Cortex of kidney (tissue), 1 donor: ENCODE measurements at places on chromosomes 3 and 15.

GRCh38 chr15:77179541-77179998, 108.7 kb upstream of the TSPAN3 start:
- DNase-seq = no peak

GRCh38 chr15:65343374-65343981, 34.3 kb downstream of the IGDCC3 start:
- no peak for DNase-seq

DNA sequence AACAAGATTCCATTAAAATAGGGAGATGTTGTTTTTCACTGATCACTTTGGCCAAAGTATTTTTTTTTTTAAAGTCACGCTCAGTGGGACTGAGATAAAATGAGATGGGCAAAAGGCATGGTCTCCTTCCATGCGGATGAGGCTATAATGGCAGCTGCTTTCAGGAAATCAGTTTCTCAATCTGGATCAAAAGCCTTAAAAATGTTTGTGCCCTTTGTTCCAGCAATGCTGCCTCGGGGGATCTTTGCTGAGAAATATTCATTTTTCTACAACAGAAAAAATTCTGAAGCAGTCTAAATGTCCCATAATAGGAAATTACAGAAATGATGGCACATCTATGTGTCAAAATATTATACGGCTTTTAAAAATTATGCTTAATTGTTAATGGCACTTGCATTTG, 97.2 kb downstream of the SMAD6 start:
- no peak for DNase-seq

GRCh38 chr3:32153414-32154204, 47.2 kb downstream of the GPD1L start:
- no peak for DNase-seq

DNA sequence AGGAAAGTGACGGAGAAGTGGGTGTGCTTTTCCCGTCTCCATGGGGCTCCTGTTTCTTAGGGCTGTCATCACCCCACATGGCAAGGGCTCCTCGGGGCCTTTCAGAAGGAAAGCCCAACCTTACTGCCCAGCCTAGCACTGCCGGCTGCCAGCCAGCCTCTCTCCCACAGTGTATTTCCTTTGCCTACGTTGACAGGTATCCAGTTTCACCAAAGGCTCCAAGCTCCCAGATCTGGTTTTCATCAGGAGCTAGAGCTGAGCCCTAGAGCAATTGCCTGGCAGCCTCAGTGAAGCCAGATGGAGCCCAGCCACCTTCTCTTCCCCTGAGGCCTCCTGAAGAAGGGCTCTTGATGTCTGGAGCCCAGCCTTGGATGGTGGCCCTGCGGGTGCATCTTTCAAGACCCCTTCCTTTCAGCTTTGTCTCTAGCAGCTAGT, 20.2 kb downstream of the CRABP1 start:
- DNase-seq = no peak

GRCh38 chr3:27632431-27633223, 89.5 kb downstream of the EOMES start:
- DNase-seq = no peak

GRCh38 chr15:100944986-100945385, 25.8 kb downstream of the LRRK1 start:
- no peak for DNase-seq

GRCh38 chr3:138441742-138442141, 7.3 kb downstream of the ESYT3 start:
- DNase-seq = no peak

DNA sequence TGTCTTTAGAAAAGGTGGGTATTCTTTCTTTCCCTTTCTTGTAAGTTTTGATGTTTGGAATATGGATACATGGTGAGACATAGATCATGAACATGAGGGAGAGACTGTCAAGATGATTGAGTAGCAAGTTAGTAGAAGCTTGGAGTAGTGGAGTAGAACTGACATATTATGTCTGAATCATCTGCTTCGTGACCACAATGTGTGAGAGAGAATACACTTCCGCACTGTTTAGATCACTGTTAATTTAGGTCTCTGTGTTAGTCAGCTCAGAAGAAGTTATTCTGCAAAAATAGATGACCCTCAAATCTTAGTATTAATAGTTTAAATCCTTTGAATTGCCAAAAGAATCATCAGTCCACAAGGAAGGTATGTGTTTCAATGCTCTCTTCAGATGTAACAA, 151.0 kb downstream of the OXSM start:
- no peak for DNase-seq

DNA sequence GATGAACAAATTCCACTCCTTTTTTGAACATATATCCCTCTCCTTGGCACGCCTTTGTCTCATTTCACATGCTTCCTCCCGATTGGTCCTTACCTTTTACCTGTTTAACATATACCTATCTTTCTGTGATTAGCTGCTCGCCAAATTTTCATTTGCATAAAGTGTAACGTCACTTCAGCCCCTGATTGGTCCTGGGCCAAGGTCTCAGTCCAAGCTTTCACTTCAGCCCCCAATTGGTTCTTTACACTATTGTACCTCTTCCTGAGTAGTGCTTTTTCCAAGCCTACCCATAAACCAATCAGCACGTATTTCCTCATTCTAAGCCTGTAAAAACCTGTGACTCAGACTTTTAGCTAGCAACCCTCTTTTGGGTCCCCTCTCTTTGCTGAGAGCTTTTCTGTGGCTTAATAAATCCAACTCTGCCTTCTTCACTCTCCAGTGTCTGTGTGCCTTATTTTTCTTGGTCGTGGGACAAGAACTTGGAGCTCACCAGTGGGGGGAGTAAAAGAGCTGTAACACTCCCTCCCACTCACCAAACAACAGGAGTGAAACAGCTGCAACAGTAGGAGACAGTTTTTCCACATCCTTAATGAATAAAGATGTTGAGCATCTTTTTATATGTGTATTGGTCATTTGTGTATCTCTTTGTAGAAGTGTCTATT, 584 bp upstream of the XCR1 start:
- DNase-seq = no peak

- no peak for DNase-seq
Observed at GRCh38 chr15:67832031-67832551, 6.8 kb downstream of the SKOR1 start.

DNA sequence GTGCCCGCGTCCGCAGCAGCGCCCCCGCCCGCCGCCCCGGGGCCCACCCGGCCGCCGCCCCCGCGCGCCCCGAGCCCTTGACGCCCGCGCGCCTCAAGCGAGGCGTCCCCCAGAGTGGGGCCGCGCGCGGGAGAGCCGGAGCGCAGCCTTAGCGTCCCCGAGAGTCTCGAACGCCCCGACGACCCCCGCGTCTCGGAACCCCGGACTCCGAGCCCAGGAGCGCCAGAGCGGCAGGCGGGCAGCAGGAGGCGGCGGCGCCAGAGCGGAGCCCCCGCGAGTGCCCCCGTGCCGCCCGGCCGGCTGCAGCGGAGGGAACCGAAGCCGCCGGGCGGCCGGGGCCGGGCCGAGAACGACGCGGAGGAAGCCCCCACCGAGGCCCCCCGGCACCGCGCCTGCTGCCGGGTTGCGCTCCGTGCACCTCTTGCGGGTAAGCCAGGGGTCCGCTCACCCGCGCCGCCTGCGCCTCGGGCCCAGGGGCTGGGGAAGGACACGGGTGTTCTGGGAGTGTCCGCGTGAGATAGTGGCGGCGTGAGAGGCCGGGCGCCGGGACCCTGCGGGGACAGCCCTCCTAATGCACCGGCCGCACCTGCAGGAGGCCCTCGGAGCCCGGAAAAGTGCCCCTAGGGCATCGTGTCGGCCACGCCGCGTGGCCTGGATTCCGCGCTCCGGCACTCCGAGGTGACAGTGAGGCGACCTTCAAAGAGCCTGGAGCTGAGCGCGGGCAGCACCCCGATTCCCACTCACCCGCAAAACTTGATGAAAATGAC, 52.0 kb upstream of the ULK4 start:
- DNase-seq = no peak

DNA sequence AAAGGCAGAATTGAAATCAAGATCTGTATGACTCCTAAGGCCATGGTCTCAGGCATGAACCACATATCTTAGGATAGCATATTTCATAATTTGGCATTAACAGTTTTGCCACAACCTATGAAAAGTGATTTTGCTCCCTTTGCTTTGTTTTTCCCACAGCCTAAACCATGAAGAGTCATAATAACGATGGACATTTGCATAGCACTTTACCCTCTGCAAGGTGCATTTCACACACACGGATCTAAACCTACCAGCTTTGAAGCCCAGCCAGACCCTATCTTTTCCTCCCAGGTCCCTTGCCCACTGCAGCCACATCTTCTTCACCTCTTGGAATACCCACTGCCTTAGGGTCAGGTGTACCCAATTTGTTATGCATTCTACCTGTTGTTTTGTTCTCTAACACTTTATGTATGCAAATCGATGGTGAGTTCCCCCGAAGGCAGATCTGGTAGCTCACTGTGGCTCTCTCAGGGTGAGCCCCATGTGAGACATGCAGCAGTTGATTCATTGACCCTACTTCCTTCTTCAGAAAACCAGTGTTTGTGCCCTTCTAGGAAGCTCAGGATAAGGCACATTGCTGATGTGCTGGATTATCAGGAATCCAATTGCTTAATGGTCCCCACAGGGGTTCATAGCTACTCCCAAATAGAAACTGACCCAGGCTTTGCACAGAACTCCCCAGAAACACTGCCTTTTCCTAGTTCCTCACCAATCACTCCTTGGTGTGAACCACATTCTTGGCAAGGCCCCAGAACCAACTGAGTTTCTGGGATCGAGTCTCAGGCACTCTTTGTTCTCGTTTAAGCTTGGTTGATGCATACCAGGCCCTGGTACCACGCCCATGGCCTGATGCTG, 8.7 kb downstream of the ARHGAP31 start:
- no peak for DNase-seq

GRCh38 chr3:63617391-63617790, 35.1 kb upstream of the SNTN start:
- no peak for DNase-seq

DNA sequence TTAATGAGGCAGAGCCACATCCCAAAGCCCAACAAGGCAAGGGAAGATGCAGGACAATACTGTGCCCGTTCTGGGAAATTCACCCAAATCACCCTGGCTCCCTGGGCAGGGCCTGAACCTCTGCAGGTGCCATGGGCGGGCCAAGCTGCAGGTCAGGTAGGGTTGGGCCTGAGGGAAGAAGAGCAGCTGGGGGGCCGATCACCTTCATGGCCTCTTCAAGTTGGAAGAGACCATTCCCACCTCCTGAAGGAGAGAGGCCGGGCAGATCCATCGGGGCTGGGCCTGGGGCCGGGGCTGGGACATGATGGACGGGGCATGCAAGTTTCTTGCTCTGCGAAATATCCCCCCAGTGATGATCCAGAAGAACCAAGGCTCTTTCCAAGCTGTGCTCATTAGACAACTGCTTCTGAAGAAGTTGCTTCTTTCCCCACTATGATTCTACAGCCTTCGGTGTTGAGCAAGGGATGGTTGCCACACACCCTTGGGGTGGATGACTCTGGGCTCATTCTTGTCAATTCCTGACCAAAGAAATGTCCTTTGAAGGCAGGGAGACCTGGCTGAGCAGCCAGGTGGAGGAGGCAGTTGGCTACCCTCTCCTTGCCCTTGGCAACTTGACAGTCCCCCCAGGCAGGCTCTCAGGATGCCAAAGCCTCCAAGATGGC, 38.2 kb downstream of the KLHL25 start:
- no peak for DNase-seq

GRCh38 chr15:75063889-75064288, 40.5 kb downstream of the PPCDC start:
- DNase-seq = no peak
